ENCODE measurements at places on chromosomes 7 and 10. TPM values are rescaled to one million over a fixed set of nuclear protein-coding genes. Genes with fewer than 3 reads are reported as not detected.

The CAMK2B gene
- 55.1 TPM for total RNA-seq

The AQP1 gene
- total RNA-seq = not detected

The PRSS37 gene
- not detected for total RNA-seq

The HMX3 gene
- total RNA-seq = not detected

The GPR158 gene
- total RNA-seq = 2.6 TPM

The KEL gene
- total RNA-seq = 0.64 TPM

The DRGX gene
- total RNA-seq = 65.2 TPM

The EPO gene
- not detected for total RNA-seq

The KCNH2 gene
- total RNA-seq = 73.7 TPM

The ADCYAP1R1 gene
- total RNA-seq = 0.71 TPM

The TRIP6 gene
- total RNA-seq = 13.1 TPM

The GSTO2 gene
- total RNA-seq = 2.0 TPM

The AGBL3 gene
- 2.3 TPM for total RNA-seq

DNA sequence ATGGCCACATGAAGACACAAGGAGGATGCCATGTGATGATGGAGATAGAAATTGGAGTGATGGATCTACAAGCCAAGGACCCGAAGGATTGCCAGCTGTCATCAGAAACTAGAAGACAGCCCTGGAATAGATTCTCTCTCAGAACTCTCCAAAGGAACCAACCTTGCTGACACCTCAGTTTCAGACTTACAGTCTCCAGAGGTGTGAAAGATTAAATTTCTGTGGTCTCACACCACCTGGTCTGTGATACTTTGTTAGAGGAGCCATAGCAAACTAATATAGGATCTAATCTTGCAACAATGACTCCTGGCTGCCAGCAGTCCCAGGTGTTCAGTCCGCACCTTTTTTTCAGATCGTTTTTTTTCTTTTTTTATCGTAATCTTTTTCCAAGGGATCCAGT lies 647.3 kb upstream of the GHITM start:
- no peak for DNase-seq

DNA sequence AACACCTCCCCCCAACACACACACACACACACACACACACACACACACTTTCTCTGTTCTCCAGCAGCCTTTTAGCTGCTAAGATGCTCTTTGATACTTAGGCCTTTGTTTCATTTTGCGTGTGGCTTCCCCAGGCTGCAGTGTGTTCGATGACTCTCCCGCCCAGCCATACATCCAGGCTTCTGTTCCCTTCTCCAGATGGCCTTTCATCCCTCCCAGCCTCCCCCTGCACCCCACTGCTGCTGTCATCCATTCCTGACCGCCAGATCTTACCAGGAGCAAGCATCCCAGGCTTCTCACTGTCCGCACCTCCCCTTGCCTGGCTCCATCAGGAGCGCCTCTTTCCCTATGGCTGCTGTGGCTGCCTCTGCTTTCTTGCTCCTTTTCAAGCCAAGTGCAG lies 77.8 kb upstream of the PPIF start:
- peak; percentile 61 for DNase-seq

GRCh38 chr10:126187399-126187798 lies 200.9 kb downstream of the ADAM12 start:
- no peak for DNase-seq

- DNase-seq = no peak
These were observed 19.8 kb downstream of the HNRNPA2B1 start for GRCh38 chr7:26180792-26181198.

DNA sequence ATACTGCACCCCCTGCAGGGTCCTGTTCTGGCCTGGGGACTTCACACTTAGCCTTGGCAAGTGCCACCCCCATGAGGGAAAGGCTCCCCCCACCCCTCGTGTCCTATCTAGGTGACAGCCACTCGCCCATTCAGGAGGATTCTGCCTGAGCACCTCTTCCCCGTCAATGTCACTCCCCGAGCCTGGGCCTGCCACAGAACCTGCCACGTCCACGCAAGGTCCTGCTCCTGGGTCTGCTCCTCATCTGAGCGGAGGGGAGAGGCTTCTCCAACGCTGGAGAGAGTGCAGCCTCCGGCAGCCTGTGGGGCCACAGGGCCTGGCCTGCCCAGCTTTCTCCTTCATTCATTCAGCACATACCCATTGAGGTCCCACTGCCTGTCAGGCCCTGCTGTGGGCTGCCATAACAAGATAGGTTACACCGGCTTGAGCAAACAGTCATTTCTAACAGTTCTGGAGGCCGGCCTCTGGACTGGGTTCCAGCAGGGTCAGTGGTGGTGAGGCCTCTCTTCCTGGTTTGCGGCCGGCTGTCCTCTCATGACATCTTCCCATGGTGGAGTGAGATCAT lies 92.0 kb upstream of the RET start:
- peak; percentile 3 for DNase-seq

DNA sequence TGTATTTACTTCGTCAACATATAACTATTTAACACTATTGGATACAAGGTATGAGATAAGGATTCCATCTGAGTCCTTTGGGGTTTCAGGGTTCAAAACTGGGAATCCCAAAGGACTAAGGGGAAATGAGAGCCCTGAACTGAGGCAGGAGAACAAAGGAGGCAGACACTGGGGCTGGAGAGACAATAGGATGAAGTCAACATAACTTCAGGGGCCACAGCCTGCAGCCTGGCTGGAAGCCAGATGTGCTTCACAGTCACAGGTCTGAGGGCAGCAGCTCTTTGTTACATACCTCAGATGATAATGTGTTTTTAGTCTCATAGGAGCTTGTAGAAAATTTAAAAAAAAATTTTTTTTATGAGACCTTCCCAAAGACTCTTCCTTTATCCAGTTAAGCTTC lies 73.3 kb downstream of the NRF1 start:
- no peak for DNase-seq

GRCh38 chr10:17387861-17388503 lies 66.4 kb downstream of the ST8SIA6 start:
- DNase-seq = no peak

DNA sequence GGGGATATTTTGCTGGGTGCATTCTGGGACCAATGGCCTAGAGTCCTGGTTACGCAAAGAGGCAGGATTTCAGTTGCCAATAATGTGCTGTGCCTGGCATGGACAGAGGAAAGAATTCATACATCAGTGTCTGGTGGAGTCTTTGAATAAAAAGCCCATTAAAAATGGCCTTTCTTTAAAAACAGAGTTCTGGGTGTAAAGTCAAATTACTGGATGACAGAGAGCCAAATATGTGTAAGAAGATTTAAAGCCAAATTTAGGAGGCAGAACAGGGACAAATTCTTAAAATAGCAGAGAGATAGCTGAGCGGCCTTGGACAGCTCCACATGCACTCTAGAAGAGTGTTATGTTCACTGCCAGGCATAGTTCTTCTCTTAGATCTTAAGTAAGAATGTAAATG lies 60.8 kb upstream of the MEOX2 start:
- no peak for DNase-seq

GRCh38 chr10:128633864-128634540 lies 507.8 kb upstream of the MKI67 start:
- DNase-seq = no peak

DNA sequence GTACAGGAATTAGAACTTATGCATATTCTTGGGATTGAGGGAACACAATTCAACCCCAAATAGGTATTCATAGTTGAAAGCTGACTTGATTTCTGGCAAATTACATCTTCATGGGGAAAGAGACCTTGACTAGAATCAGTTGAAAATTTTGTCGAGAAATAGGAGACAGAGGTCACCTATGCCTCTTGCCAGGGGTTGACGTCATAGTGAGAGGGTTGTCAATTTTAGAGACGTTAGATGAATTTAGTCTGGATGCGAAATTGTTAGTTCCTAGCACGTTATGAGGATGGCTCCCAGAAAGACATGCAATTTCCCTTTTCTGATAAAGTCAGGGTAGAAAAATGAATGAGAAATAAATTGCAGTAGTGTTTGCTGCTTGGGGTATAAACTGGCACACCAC lies 59.3 kb downstream of the SEC61G start:
- DNase-seq = no peak

DNA sequence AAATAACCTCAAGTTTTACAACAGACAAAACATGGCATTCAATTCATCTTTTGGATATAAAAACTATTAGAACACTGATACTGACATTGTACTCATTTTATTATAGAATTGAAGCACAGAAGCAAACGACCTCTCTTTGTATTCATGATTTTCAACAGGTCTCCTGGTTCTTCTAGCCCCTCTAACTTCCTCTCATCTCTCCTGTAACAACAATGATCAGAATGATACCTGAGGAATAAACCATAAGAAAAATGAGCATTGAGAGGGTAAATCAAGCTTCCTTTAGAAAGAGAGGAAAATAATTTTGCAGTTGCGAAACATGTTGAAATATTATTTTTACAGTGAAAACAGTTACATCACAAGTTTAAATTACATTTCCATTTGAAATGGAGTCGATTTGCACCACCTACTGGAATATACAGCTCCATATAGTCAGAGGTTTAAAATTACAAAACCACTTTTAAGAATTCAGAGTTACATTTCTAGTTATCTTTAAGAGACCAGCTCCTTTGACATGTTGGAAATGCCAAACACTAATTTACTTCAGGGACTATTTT lies 17.5 kb upstream of the TEX36 start:
- DNase-seq = no peak

DNA sequence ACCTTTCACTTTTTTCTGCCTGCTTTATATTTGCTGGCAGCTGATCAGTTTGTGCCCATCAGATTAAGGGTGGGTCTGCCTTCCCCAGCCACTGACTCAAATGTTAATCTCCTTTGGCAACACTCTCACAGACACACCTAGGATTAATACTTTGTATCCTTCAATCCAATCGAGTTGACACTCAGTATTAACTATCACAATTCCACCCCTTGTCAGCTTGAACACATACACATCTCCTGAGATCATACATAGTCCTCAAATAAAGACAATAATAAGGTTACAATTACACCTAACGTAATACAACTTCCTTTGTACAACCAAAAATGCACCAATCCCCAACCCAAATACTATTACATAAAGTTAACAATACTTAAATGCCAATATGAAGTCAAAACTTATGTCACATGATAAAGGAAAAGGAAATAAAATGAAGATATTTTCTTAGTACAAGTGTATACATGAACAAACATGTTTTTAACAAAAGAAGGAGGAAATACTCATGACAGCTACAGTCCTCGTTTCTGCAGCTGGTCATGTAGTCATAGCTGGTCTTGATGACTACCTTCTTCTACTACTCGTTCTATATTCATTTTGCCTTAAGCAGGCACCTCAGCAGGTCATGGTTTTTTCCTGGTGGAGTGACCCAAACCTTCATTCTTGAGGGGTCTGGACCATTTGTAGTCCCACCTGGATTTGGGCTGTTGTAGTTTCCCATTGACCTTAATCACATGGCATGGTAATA lies 96.7 kb upstream of the CABCOCO1 start:
- no peak for DNase-seq

DNA sequence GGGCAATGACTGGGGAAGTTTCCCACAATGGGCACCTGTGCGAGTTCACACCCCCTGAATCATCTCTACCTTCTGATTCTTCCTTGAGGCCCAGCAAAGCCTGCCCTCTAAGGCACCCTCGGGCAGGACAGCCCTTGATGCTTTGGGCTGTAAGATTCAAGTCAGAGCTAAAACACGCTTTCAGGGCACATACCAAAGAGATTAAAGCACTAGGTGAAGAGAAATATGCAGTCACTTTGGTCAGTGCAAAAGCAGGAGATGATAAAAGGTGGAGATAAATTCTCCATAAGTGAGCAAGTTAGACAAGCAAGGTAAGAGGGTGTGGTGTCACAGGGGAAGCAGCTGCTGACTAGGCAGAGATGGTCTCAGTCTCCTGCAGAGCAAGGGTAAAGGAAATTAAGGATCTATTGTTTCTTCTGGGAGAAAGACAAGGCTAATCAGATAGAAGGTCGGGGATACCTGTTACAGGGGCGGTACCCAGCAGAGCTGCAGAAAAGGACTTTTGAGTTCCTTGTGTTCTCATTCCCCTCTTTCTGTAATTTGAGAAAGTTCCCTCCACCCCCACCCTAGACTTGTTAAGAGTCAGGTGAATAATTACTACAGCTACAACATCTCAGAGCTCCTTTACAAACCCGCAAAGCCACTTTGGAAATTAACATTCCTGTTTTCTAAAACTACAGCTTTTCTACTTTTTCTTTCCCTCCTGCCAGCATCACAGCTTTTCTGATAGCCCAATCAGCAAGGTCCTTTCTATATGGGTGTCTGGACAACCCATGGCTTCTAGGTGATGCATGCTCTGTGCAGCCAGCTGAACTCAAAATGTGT lies 26.4 kb downstream of the PDLIM1 start:
- DNase-seq = no peak

DNA sequence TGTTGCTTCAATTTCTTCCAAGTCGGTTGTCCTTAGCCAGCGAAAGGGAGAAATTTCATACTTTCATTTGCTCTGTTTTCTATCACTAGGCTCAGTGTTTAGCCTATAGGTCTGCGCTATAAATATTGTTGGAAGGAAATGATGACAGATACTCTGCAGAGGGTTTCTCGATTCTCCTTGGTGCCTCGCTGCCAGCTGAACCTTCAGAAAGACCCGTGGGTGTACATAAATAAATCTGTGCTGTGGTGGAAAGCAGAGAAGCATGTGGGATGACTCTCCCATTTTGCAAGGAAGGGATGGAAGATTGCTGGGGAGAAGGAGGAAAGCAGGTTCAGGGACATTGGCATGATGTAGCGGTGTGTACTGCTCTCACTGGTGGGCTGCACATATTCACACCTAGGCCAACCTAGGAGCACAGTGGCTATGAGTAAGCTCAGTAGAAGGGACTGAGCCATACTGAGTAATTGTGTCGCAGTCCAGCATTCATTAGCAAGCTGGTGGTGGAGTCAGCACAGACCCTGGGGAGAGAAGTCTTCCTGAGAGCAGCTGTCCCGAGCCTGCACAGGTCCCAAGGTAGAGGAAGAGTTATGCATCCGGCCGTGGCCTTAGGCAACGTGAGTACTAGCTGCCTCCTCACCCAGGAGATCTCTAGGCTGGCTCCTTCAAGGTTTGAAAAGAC lies 50.5 kb downstream of the PNLIPRP3 start:
- peak; percentile 41 for DNase-seq

DNA sequence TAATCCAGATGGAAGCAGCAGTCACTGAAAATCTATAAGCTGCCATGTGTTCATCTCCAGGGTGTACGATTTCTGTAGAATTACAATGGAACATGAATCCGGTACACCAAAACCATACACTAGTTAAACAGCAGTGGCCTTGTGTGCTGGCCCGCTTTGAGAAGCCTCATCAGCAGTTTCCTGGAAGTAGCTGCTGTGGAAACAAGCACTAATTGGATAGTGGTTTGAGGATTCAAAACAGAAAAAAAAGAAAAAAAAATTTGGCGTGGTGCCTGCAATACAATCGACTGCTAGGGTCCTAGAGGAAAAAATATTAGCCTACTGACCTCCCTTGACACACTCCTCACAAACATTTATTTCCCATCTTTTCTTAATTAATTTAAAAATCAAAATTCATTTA lies 545.9 kb downstream of the SORCS1 start:
- no peak for DNase-seq

DNA sequence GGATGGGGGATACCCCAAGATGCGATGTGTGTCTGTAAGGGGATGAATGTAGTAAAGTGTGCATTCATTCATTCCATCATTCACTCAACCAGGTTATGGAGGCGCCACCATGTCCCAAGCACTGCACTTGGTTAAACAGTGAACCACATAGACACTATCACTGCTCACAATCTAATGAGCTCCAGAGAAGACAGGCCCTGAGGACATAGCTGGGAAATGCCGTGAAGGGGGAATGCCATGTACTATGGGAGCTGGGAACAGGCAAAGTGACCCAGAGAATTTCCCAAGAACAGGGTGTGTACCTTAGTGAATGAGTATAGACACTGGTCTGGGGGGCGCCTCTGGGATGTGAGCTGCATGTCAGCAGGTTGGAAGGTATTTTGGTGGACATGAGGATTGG lies 44.5 kb upstream of the LBX1 start:
- no peak for DNase-seq

Data from glutamatergic neuron (in vitro differentiated cells).